Gastrocnemius medialis (tissue), 4 donors: ENCODE measurements at places on chromosomes 4 and X. TPM values are rescaled to one million over a fixed set of nuclear protein-coding genes. Genes with fewer than 3 reads are reported as not detected.

DNA sequence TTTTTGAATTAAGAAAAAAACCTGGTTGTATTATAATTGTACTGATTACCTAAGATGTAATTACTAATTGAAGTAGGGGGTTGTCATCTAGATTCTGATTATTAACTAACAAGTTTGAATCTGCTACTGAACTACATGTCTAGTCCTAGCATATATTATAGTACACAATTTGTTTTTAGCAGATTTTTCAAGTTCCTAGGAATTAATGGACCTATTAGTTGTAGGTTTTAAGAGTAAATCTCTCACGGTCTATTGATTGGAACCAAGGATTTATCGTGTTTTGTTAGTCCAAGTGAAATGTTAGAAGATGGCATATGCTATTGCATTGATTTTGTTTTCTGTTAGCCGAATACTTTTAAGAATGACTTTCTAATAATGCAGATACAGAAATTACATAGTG is 20.8 kb downstream of the PTPN13 start:
- H3K4me1 ChIP-seq, result no peaks in the 10 kb centered on the region
- no peaks in the 10 kb centered on the region for H3K27me3 ChIP-seq
- H3K4me3 ChIP-seq, result no peak overlapping the region
- H3K36me3 ChIP-seq, result no peaks in the 10 kb centered on the region

GRCh38 chr4:42605264-42605663 is 51.6 kb downstream of the ATP8A1 start:
- H3K4me1 ChIP-seq, result peaks cover 51% of the 10 kb centered on the region
- no peak overlapping the region for H3K4me3 ChIP-seq
- no peaks in the 10 kb centered on the region for H3K36me3 ChIP-seq
- peak; percentile 69 for DNase-seq
- peak overlapping the region; percentile 94 for H3K27ac ChIP-seq

DNA sequence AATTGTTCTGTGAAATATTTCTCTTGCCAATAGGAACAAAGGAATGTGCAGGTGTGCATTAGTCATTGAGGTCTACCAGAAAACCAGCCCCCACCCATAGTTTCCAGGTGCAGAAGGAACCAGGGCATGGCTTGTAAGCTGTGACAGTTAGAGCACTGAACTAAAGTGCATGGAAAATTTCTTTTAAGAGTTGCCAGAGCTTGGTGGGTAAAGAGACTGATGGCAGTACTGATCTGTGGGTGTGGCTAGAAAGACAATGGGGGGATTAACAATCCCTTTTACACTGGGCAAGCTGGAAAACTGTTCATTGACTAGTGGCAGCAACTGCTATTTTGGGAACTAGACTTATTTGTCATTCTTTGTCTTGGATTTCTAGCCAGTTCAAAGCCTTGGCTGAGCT is 326.9 kb downstream of the PCDH19 start:
- H3K27me3 ChIP-seq, result no peaks in the 10 kb centered on the region
- DNase-seq, result no peak
- H3K27ac ChIP-seq, result no peak overlapping the region
- no peaks in the 10 kb centered on the region for H3K4me1 ChIP-seq
- H3K36me3 ChIP-seq, result no peaks in the 10 kb centered on the region

DNA sequence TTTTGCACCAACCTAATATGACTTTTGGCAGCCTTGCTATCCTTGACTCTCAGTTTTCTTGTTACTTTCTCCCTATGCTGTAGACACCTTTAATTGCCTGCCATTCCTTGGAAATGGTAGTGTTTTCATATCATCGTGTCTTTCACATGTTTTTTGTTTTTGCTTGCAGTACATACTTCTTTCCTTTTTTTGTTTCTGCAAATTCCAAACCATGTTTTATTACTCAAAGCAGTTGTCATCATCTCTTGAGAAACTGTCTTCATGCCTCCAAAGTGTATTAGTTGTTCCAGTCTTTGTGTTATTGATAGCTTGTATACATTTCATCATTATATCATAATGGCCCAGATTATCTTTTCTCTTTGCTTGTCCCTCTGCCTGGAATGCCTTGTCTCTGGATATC is 57.1 kb downstream of the PDLIM5 start:
- H3K4me3 ChIP-seq, result no peak overlapping the region
- H3K27me3 ChIP-seq, result no peaks in the 10 kb centered on the region
- H3K27ac ChIP-seq, result peak overlapping the region; percentile 78
- no peak for DNase-seq
- H3K36me3 ChIP-seq, result no peaks in the 10 kb centered on the region

ATOH1 gene
- not detected for total RNA-seq

- no peaks in the 10 kb centered on the region for H3K36me3 ChIP-seq
- no peaks in the 10 kb centered on the region for H3K4me1 ChIP-seq
- H3K4me3 ChIP-seq, result peak within 1 kb of the TSS; percentile 54
- DNase-seq, result no peak
- peaks cover 14% of the 10 kb centered on the region for H3K27me3 ChIP-seq
- H3K27ac ChIP-seq, result peak within 1 kb of the TSS; percentile 34
These were observed at the start of gene GPRIN3 for GRCh38 chr4:89307446-89308160. Gene GPRIN3, minus strand, starts transcription at chr4:89307800. Its CDS starts 57,690 bp downstream, at chr4:89250110.
